ENCODE measurements at places on chromosomes 4 and X. TPM values are rescaled to one million over a fixed set of nuclear protein-coding genes. Genes with fewer than 3 reads are reported as not detected.

Gene LRCH2
- not detected for total RNA-seq

Gene DCLK2
- total RNA-seq: not detected

Gene ZXDA
- total RNA-seq: 1.8 TPM

Gene PFKFB1
- 0.99 TPM for total RNA-seq

Gene CPE
- total RNA-seq: not detected
